ENCODE measurements at places on chromosomes 2 and 18.

- no peak for DNase-seq
These were observed 14.0 kb upstream of the IMP4 start for GRCh38 chr2:130328710-130329109.

GRCh38 chr2:70673041-70673647 lies 94.9 kb downstream of the ADD2 start:
- DNase-seq = no peak

- DNase-seq = no peak
These were observed 95.0 kb upstream of the ZFP36L2 start for GRCh38 chr2:43321446-43321845.

DNA sequence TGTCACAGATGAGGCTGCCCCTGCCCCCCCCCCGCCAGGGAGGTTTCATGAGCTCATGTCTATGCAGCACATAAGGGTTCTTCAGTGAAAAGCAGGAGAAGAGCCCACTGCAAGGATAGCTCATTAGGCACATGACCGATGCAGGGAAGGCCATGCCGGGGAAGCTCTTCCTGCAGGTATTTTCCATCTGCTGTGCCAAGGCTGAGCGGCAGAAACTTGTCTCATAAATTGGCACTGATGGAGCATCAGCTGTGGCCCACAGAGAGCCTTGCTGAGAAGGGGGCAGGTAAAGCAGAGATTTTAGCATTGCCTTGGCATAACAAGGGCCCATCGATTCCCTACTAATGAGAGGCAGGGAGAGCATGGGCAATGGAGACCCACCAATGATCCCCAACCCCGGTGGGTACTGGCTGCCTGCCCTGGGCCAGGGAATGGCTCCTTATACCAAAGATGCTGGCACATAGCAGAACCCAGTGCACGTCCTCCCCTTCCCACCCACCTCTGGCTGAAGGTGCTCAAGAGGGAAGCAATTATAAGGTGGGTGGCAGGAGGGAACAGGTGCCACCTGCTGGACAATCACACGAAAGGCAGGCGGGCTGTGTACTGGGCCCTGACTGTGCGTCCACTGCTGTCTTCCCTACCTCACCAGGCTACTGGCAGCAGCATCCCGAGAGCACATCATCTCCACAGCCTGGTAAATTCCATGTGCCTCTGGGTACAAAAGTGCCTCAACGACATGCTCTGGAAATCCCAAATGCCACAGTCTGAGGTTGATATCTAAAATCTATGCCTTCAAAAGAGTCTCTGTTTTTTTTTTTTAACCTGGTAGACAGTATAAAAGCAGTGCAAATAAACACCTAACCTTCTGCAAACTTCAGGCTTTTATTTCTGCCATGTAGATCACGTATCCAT lies 41.4 kb downstream of the STEAP3 start:
- DNase-seq = peak; percentile 63

DNA sequence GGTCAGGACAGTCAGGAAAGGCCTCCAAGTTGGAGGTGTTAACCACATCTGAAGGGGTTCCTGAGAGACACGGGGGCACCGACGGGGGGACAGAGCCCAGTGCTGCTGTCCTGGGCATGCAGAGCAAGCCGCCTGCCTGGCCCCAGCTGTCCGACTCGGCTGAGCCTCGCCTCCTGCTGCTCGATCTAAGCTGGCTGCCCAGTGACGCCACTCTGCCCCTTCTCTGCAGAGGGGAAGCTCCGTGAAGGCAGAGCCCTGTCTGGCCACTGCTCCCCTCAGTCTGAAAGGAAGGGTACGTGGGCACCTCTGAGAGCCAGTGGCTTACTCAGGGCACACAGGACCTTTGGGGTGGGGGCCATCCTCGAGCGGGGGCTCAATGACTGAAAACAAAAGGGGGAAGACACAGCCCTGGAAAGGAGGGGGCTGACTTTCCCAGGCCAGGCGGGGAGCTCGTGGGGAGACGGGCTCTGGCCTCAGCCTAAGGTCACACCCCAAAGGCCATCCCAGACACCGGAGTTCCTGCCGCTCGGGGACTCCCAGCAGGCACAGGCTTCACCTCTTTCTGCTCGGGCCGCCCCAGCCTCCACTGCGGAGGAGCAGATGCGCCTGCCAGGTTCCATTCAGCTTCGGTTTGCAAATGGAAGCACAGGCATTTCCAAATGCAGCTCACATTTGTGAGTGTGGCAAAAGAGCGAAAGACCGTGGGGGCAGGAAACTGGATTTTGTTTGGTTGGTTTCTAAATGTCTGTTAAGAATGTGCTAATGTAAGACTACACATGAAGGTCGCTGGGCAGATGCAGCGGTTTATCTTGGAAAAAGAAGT lies 136.9 kb downstream of the HDAC4 start:
- DNase-seq = no peak

GRCh38 chr2:83640506-83640905 lies 818.6 kb downstream of the SUCLG1 start:
- DNase-seq = no peak

DNA sequence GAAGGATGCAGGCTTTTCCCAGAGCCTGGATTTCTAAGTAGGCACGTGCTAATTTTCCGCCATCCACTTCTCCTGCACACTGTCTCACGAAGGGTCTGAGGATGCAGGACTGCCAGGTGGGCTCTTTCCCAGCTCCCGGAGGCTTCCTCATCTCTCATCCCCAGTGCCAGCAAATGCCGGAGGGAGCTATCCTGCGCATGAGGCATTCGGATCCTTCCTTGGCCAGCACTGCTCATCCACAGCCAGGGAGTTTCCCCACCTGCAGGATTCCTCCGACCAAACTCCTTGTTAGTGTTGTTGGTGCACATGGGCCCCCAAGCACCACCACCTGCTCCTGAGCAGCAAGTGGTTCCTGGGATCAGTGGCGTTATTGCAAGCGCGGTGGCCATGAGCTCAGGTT lies 5.0 kb downstream of the CNDP1 start:
- DNase-seq = no peak

- DNase-seq = no peak
These were observed 90.3 kb upstream of the ST3GAL5 start for GRCh38 chr2:85978883-85979780.

Measured in 8988T (cell line).